ENCODE measurements at places on chromosomes 5 and 9.

DNA sequence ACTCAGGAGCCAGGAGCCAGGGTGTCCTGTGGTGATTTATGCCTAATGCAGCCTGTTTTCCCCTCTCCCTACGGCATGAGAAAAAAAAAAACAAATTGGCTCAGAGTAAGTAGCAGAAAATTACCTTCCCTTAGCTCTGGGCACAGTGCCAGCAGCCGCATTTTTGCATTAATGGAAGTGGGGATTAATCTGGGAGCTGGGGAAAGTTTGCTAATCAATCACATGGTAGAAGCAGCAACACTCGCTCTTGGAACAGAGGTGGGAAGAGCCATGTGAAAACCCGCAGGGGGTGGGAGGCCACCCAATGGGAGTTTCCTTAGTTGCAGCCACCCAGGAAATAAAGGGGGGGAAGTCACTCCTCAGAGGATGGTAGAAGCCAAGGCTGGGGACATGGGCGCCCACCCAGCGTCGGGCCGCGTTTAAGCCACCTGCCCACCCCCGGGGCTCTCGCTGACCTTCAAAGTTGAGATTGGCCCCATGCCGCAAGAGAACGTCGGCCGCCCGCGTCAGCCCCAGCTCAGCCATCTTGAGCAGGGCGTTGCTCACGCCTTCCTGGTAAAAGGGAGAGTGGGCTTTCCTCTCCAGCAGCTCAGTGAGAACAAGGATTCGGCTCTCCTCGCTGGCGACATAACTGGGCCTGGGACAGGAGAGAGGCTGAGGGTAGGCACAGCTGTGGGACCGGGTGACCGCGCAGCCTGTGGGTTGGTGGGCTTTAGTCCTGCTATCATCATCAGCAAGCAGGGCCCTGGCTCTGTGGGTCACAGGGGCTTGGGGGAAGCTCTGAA lies 1.7 kb downstream of the ASB6 start:
- no peak for DNase-seq

GRCh38 chr5:170067574-170068170 lies 38.0 kb upstream of the FOXI1 start:
- no peak for DNase-seq

- no peak for DNase-seq
Measured at GRCh38 chr5:50406877-50407276, 34.2 kb downstream of the EMB start.

DNA sequence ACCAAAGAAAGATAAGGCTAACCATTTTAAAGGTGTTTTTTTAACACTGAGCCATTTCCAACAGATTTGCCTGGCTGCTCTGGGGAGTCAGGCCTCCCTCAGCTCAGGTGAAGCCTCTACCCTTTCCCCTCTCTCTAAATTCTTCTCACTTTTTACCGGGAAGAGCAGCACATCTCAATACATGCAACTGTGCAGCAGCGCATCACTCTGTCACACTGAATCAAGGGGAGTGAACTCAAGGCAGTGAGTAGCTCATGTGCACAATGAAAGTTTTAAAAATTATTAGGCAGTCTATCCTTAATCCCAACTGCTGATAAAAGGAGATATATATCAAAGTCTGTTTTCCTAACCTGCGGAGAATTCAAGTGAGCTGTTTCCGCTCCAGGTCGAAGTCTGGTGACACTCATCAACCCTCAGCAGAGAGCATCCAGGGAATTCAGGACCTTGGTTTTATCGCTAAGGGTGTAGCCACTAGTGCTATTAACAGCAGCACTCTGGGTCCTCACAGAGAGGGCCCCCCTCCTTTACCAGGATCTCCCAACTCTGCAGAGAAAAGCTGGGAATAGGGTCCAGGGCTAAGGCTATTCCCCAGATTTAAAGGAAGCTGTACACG lies 1.0 kb downstream of the CEMIP2 start:
- no peak for DNase-seq

DNA sequence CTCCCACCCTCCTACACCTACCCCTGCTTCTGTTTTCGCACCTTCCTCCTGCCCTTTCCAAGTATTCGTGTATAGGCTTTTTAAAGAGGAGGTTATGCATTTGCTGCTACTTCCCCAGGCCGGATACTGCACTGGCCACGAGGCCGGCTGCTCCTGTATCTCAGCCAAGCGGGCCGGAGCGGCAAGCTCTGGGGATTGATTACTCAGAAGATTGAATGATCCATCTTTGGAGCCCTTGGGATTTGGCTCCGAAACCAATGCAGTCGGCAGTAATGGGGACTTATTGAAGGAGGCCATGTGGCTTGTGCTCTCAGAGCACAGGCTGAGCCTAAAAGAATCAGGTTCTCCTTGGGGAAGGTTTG lies 405.3 kb downstream of the TLE4 start:
- DNase-seq = no peak

GRCh38 chr5:40734986-40735385 lies 20.8 kb downstream of the TTC33 start:
- DNase-seq = no peak

DNA sequence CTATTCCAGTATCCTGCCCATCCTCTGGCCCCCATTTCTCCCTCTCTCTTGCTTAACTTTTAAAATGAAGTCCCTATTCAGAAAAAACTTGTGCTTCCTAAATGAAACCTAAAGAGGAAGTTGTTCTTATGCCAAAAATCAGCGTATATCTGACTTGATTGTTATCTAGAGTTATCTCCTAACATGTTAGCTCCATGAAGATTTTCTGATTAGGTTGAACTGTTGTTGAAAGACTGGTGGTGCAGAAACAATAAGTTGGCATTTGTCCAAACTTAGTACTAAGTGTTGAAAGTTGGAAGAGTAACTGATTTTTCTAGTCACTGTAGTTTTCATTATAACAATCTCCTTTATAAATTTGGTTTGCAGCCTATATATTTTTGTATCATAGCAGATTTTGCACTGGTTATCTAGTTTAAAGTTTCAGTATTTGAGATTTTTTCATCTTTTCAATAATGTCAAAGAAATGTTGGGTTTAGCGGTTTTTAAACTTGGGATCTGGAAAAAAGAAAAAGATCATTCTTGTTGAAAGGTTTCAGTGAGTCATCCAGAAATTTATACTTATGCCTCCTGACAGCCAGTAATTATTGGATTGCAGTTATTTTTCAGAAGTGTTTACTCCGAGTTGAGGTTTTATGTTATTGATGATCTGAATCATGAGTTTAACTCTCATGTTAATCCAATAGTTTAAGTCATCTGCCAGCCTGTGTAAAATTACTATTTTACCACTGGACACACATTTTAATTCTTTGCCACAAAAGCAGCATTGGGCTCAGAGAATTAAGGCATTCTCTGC lies 60.6 kb downstream of the PAM start:
- DNase-seq = no peak

DNA sequence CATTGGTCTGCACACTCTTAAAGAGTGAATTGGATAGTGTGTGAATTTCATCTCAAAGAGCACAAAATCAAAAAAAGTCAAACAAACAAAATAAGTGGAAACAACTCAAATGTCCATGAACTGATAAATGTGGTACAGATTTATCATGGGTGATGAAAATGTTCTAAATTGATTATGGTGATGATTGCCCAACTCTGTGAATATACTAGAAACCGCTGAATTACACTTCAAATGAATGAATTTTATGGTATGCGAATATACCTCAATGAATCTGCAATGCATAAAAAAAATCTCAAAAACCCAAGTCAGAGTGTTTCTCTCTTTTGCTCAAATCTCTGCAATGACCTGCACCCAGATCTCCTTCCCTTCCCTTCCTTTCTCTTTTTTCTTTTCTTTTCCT lies 64.0 kb downstream of the PRRC1 start:
- no peak for DNase-seq

DNA sequence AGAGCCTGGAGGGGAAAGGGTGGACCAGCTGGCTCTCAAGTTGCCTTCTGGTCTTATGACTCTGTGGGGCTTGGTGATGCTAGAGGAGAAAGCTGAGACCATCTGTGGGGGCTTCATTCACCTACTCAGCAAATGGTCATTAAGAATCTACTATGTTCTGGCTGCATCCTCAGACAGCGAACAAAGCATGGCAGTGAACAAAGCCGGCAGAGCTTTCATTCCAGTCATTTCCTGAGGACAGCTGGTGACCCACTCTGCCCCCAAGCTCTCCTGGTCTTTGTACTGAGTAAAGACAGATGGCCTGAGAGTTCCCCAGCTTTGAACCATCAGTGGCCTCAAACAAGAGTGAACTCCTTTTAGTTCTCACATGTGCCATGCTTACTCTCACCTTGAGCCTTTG lies 48.0 kb downstream of the FGF1 start:
- no peak for DNase-seq

DNA sequence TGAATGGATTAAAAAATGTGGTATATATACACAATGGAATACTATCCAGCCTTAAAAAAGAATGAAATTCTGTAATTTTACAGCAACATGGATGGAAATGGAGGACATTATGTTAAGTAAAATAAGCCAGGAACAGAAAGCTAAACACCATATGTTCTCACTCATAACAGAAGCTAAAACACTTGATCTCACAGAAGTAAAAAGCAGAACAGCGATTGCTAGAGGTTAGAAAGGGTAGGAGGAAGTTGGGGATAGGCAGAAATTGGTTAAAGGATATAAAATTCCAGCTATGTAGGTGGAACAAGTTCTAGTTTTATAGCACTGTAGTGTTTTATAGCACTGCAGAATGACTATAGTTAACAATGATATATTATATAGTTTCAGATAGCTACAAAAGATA lies 15.8 kb downstream of the MARCHF3 start:
- no peak for DNase-seq

- DNase-seq = no peak
Measured at GRCh38 chr5:67652201-67652600, 455.6 kb upstream of the CD180 start.

DNA sequence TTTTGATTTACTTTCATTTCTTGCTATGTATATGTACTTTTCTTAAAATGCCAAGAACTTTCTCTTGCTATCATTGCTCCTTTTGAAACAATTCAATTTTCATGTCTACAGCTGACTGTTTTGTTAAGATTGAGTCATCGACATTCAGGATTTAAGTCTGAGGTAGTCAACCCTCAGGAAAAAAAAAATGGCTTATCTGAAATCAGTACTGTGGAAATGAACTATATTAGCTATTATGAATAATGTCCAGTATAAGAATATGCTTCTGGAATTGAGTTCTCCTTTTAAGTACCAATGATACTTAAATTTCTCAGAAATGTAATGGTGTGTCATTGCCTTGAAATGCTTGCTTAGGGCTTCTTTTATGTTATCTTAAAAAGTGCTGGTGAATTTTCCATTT lies 37.9 kb downstream of the TNFAIP8 start:
- no peak for DNase-seq

- peak; percentile 8 for DNase-seq
Measured at GRCh38 chr5:152349683-152350526, 55.2 kb downstream of the NMUR2 start.

- no peak for DNase-seq
Measured at GRCh38 chr9:101995231-101995630, 256.8 kb upstream of the GRIN3A start.

DNA sequence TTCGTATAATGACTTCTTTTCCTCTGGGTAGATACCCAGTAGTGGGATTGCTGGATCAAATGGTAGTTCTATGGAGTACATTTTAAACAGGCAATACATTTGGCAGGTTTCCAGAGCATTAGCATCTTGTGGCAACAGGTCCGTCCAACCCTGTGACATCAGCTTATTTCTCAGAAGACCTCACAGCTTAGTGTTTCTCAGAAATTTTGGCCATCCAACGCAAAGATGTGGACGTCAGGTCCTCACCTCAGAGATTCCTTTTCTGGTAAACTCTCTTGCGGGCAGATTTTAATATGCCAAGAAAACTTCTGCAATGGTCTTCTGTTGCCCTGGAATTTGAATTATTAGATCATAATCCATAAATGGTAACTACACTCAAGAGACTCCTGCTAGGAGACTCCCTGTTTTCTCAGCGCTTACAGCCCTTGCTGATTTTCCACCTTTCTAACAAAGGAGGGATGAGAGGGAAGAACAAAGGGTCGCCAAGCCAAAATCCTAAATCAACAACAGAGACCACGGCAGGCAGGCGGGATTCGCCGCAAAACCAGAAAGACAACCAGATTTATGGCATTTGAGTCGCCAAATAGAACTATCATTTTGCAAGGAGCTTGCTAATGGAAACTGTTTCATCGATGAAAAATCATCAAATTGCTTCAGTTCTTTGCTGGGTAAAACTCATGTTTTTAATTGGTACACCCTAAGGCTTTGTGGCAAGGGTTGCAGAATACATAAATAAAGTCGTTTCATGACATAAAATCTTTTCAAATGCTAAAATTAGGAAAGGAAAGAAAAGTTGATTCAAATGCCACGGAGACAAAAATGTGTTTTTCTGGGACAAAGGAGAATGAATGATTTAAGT lies 34.1 kb upstream of the PLPP1 start:
- no peak for DNase-seq

GRCh38 chr5:133381571-133382365 lies 230.6 kb downstream of the FSTL4 start:
- DNase-seq = no peak

- DNase-seq = no peak
Measured at GRCh38 chr5:106262395-106262794, 1408.3 kb downstream of the EFNA5 start.

DNA sequence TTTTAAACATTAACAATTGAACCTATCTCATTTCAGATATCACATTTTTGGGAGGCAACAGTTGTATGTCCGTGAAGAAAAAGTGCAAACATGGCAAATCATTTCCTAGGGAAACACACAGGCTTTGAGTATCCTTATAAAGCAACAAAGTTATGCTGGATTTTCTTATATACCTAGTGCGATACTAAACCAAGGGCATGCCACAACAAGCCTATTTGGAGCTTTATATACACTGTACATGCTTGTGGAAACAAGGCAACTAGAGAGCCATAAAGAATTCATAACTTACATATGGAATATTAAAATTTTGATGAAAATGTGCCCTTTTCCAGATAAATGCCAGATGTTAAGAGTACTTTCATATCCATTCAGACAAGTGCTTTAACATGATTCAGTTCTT lies 191.4 kb downstream of the DCP2 start:
- DNase-seq = no peak

DNA sequence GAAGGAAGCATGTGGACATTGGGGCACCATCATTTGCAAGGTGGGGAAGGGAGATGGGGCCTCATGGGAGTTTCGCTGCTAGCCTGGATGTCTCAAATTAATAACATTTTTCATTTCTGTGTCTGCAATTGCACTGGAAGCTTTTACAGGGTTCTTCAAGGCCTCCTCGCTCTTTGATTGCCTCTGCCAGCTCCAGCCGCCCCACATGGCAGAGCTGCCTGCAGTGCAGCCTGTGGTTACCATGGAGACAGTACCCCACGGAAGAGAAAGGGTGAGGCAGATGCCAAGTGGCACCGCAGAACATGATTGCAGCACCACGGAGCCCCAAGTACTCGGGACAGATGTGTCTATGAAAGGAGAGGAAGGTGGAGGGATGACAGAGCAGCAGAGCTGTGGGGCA lies 25.4 kb downstream of the CTNND2 start:
- DNase-seq = no peak

Data from activated T-cell treated with anti-CD3 and anti-CD28 coated beads for 48 hours (primary cell).